ENCODE measurements at places on chromosomes 7 and 10.

- no peak for DNase-seq
Measured at GRCh38 chr7:93935102-93935501, 13.6 kb downstream of the GNG11 start.

- no peak for DNase-seq
Measured at GRCh38 chr10:122245136-122245535, 26.0 kb upstream of the BTBD16 start.

GRCh38 chr7:128236924-128237586 is 4.0 kb upstream of the LEP start:
- DNase-seq, result no peak

- DNase-seq, result no peak
Measured at GRCh38 chr7:109751241-109751640, 1181.6 kb downstream of the DNAJB9 start.
